CD8-positive, alpha-beta T cell (primary cell): ENCODE measurements at places on chromosomes 5 and 9. TPM values are rescaled to one million over a fixed set of nuclear protein-coding genes. Genes with fewer than 3 reads are reported as not detected.

DNA sequence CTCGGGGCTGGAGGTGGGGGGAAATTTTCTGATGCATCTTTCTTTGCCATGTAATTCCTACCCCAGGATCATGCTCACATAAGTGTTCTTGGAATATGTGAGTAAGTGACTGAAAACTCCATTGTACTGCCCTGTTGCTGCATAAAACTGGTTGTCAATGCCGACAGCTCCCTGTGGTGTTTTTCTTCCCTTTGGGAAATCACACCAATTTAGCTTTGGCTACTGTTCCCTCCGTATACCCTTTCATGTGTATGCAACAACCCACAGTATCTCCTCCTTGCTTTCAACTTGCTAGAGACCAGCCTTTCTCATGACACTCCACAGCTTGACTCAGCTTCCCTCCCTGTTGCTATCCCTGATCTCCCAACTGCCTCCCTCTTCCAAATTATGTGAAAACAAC is 240.6 kb downstream of the TRIM32 start:
- no peak for DNase-seq

DNA sequence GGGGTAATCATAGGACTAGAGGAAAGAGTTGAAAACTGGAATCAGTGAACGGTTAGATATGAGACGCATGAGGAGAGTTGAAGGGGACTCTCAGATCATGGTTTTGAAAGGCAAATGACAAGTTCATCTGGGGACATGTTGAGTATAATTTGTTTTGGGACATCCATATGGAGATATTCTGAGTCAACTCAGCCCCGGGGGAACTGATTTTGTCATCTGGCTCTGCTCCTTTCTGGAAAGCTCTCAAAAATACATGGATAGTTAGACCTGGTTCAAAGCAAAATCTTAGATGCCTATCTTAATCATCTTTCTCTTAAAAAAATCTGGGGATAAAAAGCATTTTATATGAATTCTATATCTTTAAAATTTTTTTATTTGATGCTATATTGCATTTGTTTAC is 161.2 kb downstream of the SNX18 start:
- DNase-seq, result no peak

- no peak for DNase-seq
Measured at GRCh38 chr5:68405784-68406743, 190.5 kb downstream of the PIK3R1 start.

DNA sequence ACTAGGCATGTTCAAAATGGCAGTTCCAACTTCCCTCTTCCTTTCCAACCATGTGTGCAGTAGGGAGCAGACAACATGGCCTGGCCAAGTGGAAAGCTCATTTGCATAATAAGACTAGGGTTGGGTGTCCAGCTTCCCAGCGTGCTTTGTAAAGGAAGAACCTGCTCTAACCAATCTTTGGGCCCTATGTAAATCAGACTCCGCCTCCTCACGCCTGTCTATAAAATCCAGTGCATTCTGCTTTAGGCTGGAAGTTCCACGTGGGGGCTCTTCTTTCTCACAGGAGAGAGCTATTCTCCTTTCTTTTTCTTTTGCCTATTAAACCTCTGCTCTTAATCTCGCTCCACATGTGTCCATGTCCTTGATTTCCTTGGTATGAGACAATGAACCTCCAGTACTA is 83.4 kb downstream of the GCNT1 start:
- DNase-seq, result no peak

KLHL3 gene
- 16.9 TPM for total RNA-seq

SOHLH1 gene
- not detected for total RNA-seq
